ENCODE measurements at places on chromosomes 6 and 20. TPM values are rescaled to one million over a fixed set of nuclear protein-coding genes. Genes with fewer than 3 reads are reported as not detected.

DNA sequence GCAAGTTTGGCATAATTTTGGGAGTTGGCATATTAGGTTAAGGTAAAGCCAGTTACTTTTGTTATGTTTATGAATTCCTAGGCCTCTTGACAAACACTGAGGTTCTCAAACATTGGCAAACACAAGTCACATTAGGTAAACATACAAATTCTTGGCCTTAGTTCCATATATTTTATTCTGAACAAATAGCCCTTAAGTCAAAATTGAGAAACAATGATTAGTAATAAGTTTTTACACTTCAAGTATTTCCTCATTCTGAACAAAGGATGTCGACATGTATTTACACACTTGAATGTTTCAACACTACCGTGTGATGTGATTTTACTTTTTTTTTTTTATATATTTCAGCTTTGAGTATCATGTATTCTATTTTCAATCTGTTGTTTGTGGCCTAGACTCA is 3.8 kb upstream of the ECHDC1 start:
- no peak for DNase-seq

The SNAI1 gene
- total RNA-seq = 0.82 TPM

The KIAA1755 gene
- 5.3 TPM for total RNA-seq

The FNDC11 gene
- total RNA-seq = 0.15 TPM

- DNase-seq = peak; percentile 21
Measured at GRCh38 chr20:62739067-62739466, 30.4 kb downstream of the NTSR1 start.

- DNase-seq = no peak
Measured at GRCh38 chr6:157012355-157012754, 235.2 kb downstream of the ARID1B start.

The SPATA2 gene
- 8.5 TPM for total RNA-seq

The THEMIS gene
- total RNA-seq = 0.37 TPM

DNA sequence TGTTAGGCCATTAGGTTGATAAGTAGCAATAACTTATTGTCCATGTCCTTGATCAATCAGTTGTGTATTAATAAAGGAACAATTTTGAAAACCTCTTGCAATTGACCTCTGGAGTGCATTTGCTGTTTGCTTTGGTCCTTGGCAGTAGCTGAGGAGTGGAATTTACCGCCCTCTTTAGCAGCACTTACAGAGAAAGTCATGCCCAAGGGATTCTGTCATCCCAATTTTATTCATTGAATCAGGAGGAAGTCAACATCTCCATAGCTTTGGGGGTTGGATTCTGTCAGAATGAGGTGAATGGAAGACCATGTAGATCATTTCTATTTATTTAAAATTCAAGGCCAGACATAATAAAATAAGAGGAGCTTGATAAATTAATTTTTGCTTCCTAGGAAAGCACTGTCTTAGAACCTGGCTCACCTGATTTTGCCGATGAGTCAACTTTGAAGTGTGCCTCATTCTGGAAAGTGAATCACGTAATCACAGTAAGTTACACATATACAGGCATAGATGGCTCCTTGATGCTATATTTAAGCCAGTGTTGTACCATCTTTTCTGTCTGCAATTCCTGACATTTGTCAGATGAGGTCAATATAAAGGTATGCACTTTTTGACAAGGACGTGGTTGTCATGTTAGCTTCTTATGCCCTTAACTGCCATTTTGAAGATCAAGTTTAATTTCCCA is 128.7 kb upstream of the MLIP start:
- no peak for DNase-seq

The CST7 gene
- 0.92 TPM for total RNA-seq

DNA sequence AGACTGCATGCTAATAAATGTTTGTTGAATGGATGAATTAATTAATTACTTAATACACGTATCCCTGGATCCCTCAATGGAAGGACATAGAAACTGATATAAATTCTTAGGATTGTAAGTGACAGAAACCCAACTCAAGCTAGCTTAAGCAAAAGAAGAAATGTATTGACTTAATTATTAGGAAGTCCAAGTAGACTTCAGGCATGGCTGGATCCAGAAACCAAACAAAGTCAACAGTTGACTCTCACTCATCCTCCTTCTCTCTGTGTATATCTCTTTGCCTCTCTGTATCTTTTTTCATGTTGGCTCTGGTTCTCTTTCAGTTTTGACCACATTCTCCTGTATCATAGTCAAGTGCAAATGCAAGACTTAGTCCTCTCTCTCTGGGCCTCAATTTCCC is 82.0 kb upstream of the CTNNBL1 start:
- no peak for DNase-seq

GRCh38 chr6:21284706-21285105 is 308.8 kb upstream of the SOX4 start:
- no peak for DNase-seq

The ABHD16B gene
- not detected for total RNA-seq

The FAM184A gene
- 2.2 TPM for total RNA-seq

- DNase-seq = no peak
Measured at GRCh38 chr6:157224951-157225574, 98.3 kb downstream of the TMEM242 start.

DNA sequence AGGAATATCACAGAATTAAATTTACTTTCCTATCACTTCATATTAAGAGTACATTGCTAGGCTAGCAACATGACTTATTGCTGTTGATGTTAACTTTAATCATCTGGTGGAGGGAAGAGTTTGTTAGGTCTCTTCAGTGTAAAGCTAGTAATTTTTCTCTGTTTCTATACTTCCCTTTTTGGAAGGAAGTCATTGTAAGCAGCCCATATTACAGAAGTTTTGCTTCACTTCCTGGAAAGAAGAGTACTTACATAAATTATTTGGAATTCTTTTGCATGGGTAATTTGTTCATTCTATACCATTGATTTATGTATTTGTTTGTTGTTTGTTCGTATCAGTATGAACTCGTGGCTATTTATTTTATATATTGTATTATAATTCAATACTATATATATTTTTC is 405.2 kb downstream of the RFPL4B start:
- DNase-seq = no peak

- no peak for DNase-seq
Measured at GRCh38 chr20:22374066-22374465, 210.3 kb downstream of the FOXA2 start.

GRCh38 chr6:32216285-32216684 is 7.6 kb downstream of the NOTCH4 start:
- no peak for DNase-seq

- no peak for DNase-seq
Measured at GRCh38 chr6:27839626-27840475, 72.3 kb downstream of the OR2B2 start.

DNA sequence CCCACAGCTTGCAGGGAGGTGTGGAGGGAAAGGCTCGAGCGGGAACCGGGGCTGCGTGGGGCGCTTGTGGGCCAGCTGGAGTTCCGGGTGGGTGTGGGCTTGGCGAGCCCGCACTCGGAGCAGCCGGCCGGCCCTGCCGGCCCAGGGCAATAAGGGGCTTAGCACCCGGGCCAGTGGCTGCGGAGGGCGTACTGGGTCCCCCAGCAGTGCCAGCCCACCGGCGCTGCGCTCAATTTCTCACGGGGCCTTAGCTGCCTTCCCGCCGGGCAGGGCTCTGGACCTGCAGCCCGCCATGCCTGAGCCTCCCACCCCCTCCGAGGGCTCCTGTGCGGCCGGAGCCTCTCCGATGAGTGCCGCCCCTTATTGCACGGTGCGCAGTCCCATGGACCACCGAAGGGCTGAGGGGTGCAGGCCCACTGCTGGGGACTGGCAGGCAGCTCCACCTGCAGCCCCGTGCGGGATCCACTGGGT is 1242.2 kb upstream of the EYS start:
- DNase-seq = no peak

The TSPO2 gene
- total RNA-seq = not detected

The TTLL9 gene
- total RNA-seq = not detected

DNA sequence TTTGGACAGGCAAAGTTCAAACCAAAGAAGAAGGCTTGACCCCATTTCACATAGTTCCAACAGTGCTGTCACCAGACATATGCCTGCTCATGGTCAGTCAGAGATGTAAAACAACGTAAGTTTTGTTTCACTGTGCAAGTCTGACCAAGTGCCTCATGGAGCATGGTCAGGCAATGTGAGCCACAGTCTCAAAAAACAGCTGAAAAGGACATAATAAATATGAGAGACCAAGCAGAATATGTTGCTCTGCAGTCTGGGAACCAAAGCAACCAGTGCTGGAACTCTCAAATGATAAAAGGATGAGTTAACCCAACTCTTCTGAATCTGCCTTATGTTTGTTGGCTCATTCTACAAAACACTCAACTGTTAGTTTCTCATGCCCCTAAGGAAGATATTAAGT is 39.9 kb upstream of the DST start:
- DNase-seq = no peak

- peak; percentile 25 for DNase-seq
Measured at GRCh38 chr20:63068711-63069367, 62.1 kb upstream of the BHLHE23 start.

DNA sequence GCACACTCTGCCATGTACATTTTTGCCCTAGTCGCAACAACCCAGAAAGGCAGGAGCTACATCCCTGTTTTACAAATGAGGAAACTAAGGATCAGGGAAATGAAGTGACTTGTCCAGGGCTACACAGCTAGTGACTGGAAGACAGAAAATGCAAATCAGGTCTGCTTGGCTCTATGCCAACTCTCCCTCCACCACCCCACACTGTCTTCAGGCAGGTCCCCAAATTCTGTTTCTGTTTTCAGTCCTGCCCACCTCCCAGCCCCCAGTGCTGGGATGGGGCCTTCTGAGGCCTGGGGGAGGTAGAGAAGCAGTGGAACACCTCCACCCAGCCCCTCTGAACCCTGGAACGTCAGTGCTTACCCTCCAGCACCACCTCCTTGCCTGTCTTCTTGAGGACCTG is 5.1 kb downstream of the SNTA1 start:
- no peak for DNase-seq
